ENCODE measurements at places on chromosomes 5 and 9. TPM values are rescaled to one million over a fixed set of nuclear protein-coding genes. Genes with fewer than 3 reads are reported as not detected.
A peak's percentile ranks its signal among the peaks of the same experiment; 100 is the strongest.

DNA sequence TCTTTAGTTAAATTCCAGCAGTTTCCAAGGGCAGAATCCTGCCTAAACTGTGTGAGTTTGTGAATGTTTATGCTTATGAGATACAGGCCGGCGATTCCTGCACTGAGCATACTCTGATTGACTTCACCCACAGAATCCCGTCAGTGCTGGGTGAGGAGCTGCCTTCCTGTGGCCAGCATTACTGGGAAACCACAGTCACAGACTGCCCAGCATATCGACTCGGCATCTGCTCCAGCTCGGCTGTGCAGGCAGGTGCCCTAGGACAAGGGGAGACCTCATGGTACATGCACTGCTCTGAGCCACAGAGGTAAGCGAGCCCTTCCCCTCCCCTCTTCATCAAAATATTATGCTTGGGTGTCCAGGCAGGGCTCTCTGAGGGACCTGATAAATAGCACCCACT is 103.7 kb downstream of the CMYA5 start:
- no peak overlapping the region for H3K4me3 ChIP-seq
- H3K4me1 ChIP-seq: no peaks in the 10 kb centered on the region
- no peak for DNase-seq
- H3K27me3 ChIP-seq: no peaks in the 10 kb centered on the region
- H3K27ac ChIP-seq: no peak overlapping the region
- no peaks in the 10 kb centered on the region for H3K36me3 ChIP-seq

DNA sequence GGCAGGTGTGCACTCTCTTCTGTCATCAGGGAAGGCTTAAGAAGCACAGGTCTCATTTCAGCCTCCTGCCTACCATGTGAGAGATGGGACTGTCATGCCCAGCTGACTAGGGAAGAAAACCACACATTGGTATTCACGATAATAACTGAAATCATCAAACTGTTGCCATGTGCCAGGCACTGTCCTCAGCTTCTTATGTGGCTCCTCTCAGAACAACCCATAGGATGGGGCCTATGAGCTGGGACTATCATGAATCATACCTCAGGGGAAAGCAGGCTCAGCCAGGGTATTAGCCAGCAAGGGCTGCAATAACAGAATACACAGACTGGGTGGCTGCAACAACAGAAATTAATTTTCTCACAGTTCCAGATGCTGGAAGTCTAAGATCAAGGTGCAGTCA is 3.3 kb downstream of the AFAP1L1 start:
- H3K27me3 ChIP-seq: peaks cover 62% of the 10 kb centered on the region
- no peak overlapping the region for H3K4me3 ChIP-seq
- peaks cover 5% of the 10 kb centered on the region for H3K4me1 ChIP-seq
- H3K27ac ChIP-seq: no peak overlapping the region
- DNase-seq: no peak

GRCh38 chr5:127296321-127296720 is 5.7 kb downstream of the MEGF10 start:
- DNase-seq: no peak
- no peak overlapping the region for H3K4me3 ChIP-seq
- H3K27ac ChIP-seq: no peak overlapping the region
- no peaks in the 10 kb centered on the region for H3K36me3 ChIP-seq

DNA sequence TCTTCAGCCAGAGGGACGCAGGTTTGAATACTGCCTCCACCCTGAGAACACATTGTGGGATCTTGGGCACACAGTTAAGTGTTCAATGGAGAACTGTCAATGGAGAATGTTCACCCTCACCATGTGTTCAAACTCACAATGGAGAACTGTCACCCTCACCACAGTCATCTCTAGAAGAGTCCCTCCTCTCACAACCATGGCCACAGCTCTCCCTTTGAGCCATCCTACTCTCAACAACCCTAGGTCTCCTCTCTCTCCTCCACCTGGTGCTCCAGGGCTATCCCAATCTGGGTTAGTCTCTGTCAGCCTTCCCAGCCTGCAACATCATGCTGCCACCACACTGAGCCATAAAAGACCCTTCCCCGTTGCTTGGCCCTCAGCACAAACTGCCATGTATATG is 36.3 kb upstream of the HAND1 start:
- no peaks in the 10 kb centered on the region for H3K27me3 ChIP-seq
- no peak overlapping the region for H3K27ac ChIP-seq
- H3K4me1 ChIP-seq: peaks cover 8% of the 10 kb centered on the region
- DNase-seq: no peak
- H3K36me3 ChIP-seq: no peaks in the 10 kb centered on the region

- H3K36me3 ChIP-seq: no peaks in the 10 kb centered on the region
- H3K4me3 ChIP-seq: no peak overlapping the region
- H3K4me1 ChIP-seq: peaks cover 25% of the 10 kb centered on the region
- H3K27me3 ChIP-seq: no peaks in the 10 kb centered on the region
- no peak for DNase-seq
These were observed 134.9 kb downstream of the ATG10 start for GRCh38 chr5:82106756-82107155.

DNA sequence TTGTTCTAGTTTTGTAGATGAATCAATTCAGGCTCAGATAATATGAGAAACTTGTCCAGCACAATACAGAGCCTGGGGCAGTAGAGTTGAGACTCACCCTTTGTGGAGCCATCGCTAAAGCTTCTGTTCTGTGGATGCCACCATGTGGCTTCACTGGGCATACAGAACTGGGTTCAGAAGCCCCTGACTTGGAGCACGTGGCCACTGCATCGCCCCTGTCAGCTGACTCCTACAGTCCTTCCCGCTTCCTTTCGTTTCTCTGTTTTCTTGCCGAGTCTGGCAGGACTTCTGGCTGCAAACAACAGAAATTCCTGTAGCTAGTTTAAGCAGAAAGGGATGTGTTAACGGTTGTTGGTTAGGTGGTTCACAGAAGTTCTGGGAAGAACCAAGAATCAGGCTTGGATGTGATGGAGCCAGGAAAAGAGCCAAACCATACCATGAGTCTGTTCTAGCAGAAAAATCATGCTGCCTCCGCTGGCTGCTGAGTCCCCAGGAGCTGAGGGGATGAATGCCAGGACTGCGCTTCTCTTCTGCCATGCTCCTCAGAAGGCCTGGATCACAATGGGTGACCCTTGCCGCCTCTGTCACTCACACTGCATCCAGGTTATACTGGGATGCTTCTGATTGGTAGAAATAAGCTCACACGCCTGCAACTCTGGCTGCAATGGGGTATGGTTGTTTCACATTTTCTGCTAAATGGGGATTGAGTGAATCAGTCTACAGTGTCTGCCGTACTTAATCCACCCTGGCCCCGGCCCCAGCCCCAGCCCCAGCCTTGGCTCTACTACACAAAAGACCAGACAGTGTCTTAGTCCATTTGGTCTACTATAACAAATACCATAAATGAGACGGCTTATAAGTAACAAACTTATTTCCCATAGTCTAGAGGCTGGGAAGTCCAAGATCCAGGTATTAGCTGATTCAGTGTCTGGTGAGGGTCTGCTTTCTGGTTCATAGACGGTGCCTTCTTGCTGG is 262.5 kb downstream of the GOLPH3 start:
- H3K27ac ChIP-seq: no peak overlapping the region
- H3K27me3 ChIP-seq: no peaks in the 10 kb centered on the region
- no peaks in the 10 kb centered on the region for H3K36me3 ChIP-seq
- peaks cover 15% of the 10 kb centered on the region for H3K4me1 ChIP-seq

GRCh38 chr5:124253203-124253810 is 493.1 kb downstream of the ZNF608 start:
- no peaks in the 10 kb centered on the region for H3K36me3 ChIP-seq
- no peak overlapping the region for H3K4me3 ChIP-seq
- H3K27ac ChIP-seq: no peak overlapping the region
- no peak for DNase-seq
- peaks cover 22% of the 10 kb centered on the region for H3K4me1 ChIP-seq

DNA sequence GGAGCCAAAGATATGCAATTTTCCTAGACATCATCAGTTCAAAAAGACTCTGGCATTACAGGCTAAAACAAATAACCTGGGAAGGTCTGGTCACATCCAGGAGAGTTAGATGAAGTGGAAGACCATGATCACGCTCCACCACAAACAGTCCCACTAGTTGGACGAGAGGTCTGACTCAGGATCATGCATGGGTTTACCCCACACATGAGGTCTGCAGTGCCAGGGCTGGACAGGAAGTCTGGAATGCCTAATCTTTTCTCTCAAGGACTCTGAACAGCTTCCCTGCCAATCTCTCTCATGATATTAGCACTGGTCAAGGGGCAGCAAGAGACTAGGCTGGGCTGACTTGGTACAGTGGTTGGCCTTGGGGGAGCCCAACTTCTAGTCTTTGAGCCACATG is 7.1 kb downstream of the PRUNE2 start:
- no peak overlapping the region for H3K4me3 ChIP-seq
- H3K27me3 ChIP-seq: peaks cover 8% of the 10 kb centered on the region
- DNase-seq: no peak
- no peak overlapping the region for H3K27ac ChIP-seq
- no peaks in the 10 kb centered on the region for H3K4me1 ChIP-seq

- H3K27me3 ChIP-seq: no peaks in the 10 kb centered on the region
- H3K4me1 ChIP-seq: peaks cover 6% of the 10 kb centered on the region
- DNase-seq: no peak
- H3K36me3 ChIP-seq: no peaks in the 10 kb centered on the region
These were observed 16.7 kb downstream of the FAM193B start for GRCh38 chr5:177537389-177538361.

DNA sequence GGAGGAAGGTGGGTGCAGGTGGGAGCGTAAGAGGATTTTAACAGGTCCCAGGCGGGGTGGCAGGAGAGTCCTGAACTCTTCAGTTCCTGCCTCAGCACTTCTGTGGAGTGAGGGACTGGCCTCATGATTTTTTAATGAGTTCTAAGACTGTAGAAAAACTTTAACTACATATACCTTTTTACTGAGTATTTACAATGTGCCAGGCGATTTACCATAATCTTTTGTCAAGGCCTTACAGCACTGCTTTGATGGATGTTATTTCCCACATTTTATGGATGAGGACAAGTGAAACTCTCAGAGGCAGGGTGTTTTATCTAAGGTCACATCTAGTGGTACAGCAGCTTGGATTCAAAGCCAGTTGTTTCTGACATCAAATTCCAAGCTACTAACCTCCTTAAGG is 99.5 kb downstream of the PJA2 start:
- no peaks in the 10 kb centered on the region for H3K36me3 ChIP-seq
- no peaks in the 10 kb centered on the region for H3K27me3 ChIP-seq
- DNase-seq: no peak
- H3K4me3 ChIP-seq: no peak overlapping the region

DNA sequence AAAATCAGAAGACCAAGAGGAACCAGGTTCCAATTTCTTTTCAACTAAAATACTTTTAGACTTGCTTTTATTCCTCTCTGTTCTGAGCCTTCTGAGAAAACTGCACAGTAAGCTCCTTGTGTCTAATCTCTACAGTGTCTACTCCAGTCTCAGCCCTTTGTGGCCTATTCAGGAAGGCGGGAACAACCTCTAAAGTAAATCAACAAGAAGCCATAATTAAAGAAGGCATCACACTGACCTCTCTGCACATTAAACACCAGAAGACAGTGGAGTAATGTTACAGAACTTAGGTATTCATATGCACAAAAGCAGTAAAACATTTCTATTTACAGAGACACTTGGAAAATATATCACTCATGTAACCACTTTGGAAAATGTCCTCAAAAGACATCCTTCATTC is 14.9 kb downstream of the XPA start:
- H3K4me1 ChIP-seq: no peaks in the 10 kb centered on the region
- DNase-seq: no peak
- H3K27ac ChIP-seq: peak overlapping the region; percentile 4
- H3K36me3 ChIP-seq: peaks cover 9% of the 10 kb centered on the region
- H3K27me3 ChIP-seq: no peaks in the 10 kb centered on the region

GRCh38 chr5:14669975-14670374 is 5.5 kb downstream of the OTULIN start:
- peaks cover 9% of the 10 kb centered on the region for H3K27me3 ChIP-seq
- H3K36me3 ChIP-seq: no peaks in the 10 kb centered on the region
- peaks cover 19% of the 10 kb centered on the region for H3K4me1 ChIP-seq
- no peak overlapping the region for H3K27ac ChIP-seq
- DNase-seq: no peak
- no peak overlapping the region for H3K4me3 ChIP-seq

DNA sequence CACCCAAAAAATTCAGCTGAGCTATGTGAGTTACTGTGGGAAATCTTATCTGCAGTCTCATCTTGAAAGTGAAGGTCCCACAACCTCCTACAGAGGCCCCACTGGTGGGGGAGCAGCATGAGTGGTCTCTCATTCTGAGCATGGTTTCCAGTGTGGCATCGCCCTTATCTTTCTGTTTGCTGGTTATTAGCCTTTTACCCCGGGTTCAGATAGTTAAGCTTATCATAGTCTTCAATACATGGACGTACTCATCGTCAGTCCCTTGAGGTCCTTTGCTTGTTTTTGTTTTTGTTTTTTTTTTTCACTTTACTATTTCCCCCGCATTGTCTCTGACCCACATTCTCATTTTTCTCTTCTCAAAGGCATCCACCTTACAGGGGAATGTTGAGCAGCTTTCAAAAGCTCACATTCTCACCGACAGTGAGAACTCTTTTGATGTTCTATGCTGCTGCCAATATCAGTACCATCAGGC is 7.7 kb upstream of the HAVCR2 start:
- H3K4me3 ChIP-seq: no peak overlapping the region
- no peak for DNase-seq
- H3K4me1 ChIP-seq: no peaks in the 10 kb centered on the region
- H3K27me3 ChIP-seq: no peaks in the 10 kb centered on the region

- no peaks in the 10 kb centered on the region for H3K27me3 ChIP-seq
- no peak for DNase-seq
These were observed 87.6 kb downstream of the ANKRD55 start for GRCh38 chr5:56145511-56145910.

The SLC45A2 gene
- total RNA-seq: 0.06 TPM

The HAVCR2 gene
- total RNA-seq: 0.19 TPM

The NRG2 gene
- total RNA-seq: 0.13 TPM

The SPINK6 gene
- total RNA-seq: not detected

The CCDC152 gene
- 11.8 TPM for total RNA-seq

The PRR16 gene
- total RNA-seq: not detected

The ZNF366 gene
- total RNA-seq: not detected

The CCDC107 gene
- total RNA-seq: 3.8 TPM

Measured in neural progenitor cell (in vitro differentiated cells).